ENCODE measurements at places on chromosomes 4 and X. TPM values are rescaled to one million over a fixed set of nuclear protein-coding genes. Genes with fewer than 3 reads are reported as not detected.
A peak's percentile ranks its signal among the peaks of the same experiment; 100 is the strongest.

The RUFY3 gene
- 29.6 TPM for total RNA-seq

The HERC3 gene
- 1.1 TPM for total RNA-seq

The BRCC3 gene
- 37.4 TPM for total RNA-seq

The KLB gene
- total RNA-seq: not detected

DNA sequence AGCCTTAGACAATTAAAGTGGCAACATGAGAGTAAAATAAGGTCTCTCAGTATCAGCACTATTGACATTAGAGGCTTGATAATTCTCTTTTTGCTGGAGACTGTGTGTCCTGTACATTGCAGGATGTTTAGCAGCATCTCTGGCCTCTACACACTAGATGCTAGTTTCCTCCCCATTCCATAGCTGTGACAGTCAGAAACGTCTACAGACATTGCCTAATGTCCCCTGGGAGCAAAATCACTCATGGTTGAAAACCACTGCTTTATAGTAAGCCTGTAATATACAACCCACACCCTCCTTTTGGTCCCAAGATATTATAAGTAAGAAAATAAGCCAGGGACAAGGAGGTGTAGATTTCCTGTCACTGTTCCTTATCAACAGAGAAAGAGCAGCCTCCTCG, 166.0 kb downstream of the FRMPD4 start:
- H3K4me3 ChIP-seq: no peak overlapping the region
- H3K27me3 ChIP-seq: no peaks in the 10 kb centered on the region
- H3K4me1 ChIP-seq: no peaks in the 10 kb centered on the region
- no peak overlapping the region for H3K27ac ChIP-seq
- no peaks in the 10 kb centered on the region for H3K36me3 ChIP-seq
- no peak for DNase-seq

- DNase-seq: no peak
- no peak overlapping the region for H3K27ac ChIP-seq
- H3K4me1 ChIP-seq: no peaks in the 10 kb centered on the region
- no peaks in the 10 kb centered on the region for H3K27me3 ChIP-seq
- H3K36me3 ChIP-seq: no peaks in the 10 kb centered on the region
Measured at GRCh38 chr4:103400405-103400804, 202.3 kb upstream of the CENPE start.

GRCh38 chrX:15336023-15336413, 695 bp upstream of the PIGA start:
- H3K27ac ChIP-seq: no peak overlapping the region
- peak overlapping the region; percentile 63 for H3K4me3 ChIP-seq
- no peak for DNase-seq
- no peaks in the 10 kb centered on the region for H3K36me3 ChIP-seq
- H3K4me1 ChIP-seq: no peaks in the 10 kb centered on the region
- no peaks in the 10 kb centered on the region for H3K27me3 ChIP-seq

DNA sequence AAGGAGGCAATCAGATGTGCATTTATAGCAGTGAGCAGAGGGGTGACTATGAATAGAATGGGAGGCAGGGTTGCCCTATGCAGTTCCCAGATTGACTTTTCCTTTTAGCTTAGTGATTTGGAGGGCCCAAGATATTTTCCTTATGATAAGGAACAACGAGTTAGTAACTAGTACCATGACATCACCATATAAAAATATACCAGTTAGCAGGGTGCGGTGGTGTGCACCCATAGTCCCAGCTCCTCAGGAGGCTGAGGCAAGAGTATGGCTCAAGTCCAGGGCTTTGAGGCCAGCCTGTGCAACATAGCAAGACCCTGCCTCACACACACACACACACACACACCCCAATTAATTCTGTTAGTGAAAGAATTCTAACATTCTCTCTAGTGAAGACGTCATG, 53.0 kb downstream of the IL13RA2 start:
- no peak for DNase-seq
- H3K27ac ChIP-seq: no peak overlapping the region
